ENCODE measurements at places on chromosomes 5 and 9.

DNA sequence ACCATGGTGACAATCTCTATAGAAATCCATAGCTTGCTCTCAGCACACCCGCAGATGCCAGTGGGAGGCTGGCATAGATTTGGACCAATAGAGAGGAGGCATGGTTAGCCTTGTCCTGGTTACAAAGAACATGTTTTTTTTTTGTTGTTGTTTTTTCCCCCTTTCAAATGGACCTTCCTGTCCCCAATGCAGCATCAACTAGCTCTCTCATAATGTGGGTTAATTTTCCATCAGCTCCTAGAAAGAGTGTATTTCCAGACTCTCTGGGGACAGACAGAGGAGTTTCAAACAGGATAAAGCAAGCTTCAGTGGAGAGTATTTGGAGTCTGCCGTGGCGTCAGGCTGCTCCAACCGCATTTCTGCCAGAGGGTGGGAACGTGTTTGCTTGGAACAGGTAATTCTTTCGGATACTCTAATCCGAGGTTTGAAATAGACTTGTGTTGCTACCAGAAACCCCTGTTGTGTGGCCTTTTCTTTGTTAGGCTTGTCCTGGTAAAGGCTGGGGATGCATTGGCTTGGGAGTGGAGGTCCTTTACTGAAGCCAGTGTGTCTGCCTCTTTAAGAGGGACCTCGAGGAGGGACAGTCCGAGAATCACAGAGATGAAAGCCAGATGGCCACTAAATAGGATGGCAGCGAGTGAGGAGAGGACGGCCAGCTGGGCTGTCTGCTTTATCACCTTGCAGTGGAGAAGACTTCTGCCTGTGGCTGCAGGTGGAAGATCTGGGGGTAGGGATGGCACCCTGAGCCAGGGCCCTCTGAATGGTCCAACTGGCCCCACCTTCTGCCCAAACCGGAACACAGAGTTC is 130.5 kb upstream of the CPEB4 start:
- no peak for DNase-seq

DNA sequence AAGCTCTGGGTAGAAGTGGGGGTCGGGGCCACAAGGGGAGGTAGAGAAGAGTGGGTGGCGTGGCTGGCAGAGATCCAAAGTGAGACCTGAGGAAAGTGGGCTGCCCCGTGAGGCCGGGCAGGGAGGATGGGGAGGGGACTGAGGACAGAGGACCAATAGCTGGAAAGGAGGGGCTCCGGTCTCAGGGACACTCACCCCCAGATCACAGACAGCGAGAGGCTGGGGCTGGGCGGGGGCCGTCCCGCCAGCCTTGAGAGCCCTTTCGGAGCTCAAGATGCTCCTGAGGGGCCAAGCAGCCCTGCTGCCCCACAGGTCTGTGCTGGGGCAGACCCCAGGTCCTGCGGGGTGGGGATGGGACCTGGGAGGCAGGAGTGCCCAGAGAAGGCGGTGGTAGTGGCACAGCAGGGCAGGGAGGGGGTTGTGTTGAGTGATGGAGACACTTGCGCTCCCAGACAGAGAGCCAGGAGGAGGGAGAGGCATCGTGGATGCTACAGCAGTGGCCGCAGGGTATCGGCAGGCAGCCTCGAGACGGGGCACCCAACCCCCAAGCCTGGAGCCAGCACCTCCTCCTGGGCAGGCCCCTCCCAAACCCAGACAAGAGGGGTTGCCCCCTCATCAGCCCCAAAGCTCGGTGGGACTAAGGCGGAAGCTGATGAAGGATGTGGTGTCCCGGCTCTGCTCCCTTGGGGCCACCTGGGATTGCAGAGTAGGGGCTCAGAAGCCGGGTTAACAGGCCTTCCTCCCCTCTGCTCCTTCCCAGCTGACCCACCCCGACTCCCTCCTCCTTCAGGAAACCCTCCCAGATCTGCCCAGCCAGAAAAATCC is 3.4 kb downstream of the SARDH start:
- DNase-seq: no peak

GRCh38 chr5:178145965-178146820 is 7.5 kb downstream of the NHP2 start:
- DNase-seq: no peak

DNA sequence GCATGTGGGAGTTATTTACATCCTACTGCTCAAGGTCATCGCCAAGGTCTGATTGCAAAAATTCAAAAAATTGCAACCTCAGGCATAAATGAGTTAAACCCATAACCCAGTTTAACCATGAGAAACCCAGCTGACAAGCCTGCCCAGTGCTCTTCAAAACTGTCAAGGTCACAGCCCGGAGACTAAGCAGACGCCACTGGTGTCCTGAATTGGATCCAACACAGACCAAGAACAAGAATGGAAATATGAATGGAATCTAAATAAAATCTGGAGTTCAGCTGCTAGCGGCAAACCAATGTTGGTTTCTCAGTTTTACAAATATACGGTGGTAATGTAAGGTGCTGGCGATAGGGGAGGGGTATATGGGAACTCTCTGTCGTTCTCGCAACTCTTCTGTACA is 201.5 kb upstream of the MVB12B start:
- DNase-seq: no peak

DNA sequence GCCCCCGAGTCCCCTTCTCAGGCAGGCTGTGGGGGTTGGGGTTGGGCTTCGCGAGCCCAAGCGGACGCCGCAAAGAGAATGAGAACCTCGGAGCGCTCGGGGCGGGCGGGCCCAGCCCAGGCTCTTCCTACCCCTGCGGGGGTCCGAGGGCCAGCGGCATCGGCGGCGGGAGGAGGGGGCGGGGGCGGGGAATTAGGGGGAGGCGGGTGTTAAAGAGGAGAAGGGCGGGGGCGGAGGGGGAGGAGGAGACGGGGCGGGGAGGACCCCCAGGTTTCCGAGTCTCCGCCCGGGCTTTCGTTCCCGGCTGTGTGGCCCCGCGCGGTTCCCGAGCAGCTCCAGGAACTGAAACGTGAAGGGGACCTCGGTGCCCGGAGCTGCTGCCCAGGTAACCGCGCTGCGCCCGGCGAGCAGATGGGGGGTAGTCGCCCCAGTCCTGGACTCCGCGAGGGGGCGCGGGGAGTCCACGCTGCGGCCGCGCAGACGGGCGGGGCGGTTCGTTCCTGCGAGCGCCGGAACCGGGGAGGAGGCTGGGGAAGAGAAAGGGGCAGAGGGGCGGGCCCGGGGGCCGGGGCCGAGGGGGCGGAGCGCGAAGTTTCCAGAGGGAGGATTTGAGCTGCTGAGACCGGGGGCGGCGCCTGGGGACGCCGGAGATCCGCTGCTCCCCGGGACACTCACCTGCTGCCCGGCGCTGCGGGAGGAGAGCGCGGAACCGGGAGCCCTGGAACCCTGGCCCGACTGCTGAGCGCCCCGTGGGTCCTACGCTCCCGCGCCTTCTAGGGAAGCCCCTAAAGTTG is 38.4 kb upstream of the PLEKHG4B start:
- DNase-seq: no peak

DNA sequence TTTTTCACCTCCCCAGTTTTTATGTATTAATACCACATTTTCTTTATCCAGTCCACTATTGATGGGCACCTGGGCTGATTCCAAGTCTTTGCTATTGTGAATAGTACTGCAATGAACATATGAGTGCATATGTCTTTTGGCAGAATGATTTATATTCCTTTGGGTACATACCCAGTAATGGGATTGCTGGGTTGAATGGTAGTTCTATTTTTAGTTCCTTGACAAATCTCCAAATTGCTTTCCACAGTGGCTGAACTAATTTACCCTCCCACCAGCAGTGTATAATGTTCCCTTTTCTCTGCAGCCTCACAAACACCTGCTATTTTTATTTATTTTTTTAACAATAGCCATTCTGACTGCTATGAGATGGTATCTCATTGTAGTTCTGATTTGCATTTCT is 340.2 kb downstream of the ADAMTS6 start:
- no peak for DNase-seq

DNA sequence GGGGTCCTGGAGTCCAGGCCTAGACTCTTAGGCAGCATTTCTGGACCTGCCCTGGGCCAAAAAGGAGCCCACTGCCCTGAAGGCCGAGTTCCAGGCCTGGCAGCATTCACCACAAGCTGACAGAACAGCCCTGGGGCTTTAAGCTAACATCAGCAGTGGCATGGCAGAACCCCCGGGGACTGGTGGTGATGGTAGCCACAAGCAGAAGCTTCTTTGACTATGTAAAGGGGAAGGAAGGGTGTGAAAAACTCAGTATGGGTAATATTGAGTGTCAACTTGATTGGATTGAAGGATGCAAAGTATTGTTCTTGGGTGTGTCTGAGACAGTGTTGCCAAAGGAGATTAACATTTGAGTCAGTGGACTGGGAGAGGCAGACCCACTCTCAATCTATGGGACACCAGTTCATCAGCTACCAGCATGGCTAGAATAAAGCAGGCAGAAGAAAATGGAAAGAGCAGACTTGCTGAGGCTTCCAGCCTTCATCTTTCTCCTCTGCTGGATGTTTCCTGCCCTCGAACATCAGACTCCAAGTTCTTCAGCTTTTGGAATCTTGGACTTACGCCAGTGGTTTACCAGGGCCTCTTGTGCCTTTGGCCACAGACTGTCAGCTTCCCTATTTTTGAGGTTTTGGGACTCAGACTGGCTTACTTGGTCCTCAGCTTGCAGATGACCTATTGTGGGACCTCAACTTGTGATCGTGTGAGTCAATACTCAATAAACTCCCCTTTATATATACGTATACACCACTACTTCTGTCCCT is 661.0 kb upstream of the C9orf72 start:
- DNase-seq: no peak

GRCh38 chr9:123500336-123500735 is 144.3 kb downstream of the CRB2 start:
- DNase-seq: no peak

GRCh38 chr9:68808338-68808890 is 103.4 kb downstream of the PIP5K1B start:
- no peak for DNase-seq

DNA sequence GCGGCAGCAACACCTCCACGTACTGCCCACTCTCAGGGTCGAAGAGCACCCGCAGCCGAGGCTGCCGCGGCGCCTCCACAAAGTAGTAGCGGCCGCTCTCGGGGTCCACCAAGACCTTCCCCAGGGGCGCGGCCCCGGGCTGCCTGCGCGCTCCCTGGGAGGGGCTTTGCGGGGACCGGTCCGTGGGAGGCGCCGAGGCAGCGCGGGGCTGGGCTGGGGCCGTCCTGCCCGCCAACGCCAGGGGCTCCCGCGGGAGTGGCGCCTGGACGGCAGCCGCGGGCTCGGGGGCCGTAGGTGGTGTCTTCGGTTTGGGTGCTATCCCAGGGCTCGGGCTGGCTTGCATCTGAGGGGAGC is 2.6 kb upstream of the MZB1 start:
- DNase-seq: no peak

DNA sequence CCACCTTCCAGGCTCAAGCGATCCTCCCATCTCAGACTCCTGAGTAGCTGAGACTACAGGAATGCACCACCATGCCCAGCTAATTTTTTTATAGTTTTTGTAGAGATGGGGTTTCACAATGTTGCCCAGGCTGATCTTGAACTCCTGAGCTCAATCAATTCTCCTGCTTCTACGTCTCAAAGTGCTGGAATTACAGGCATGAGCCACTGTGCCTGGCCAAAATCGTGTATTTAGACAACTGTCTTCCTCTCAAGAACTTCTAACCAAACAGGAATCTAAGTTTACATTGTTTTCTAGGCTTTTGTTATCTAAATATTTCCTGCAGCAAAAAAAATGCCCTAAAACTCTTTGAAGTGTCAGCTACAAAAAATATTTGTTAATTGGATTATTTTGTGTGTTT is 78.8 kb downstream of the NLN start:
- no peak for DNase-seq

- no peak for DNase-seq
Observed at GRCh38 chr5:32765266-32765665, 54.1 kb downstream of the NPR3 start.

DNA sequence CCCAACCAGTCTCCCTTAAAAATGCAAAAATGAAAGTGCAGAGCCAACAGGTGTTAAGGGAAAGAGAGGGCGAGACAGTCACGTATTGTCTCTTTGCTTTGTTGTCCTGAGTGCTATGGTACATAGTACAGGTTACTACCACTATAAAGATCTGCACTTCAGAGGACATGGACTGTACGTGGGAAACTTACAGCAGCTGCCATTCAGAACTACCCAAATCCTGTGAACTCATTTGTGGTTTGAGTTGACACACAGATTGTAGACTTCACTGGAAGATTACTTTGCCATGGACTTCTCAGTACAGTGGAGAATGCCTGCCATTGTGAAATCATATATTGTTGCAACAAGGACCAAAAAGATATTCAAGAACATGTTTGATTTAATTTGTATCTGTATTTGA is 34.8 kb downstream of the FBXO38 start:
- no peak for DNase-seq

Data from SIG-M5 (cell line).